Glomerular endothelial cell (primary cell): ENCODE measurements at places on chromosomes 7 and 10.

GRCh38 chr7:16598015-16598414 is 47.5 kb downstream of the ANKMY2 start:
- DNase-seq = no peak

DNA sequence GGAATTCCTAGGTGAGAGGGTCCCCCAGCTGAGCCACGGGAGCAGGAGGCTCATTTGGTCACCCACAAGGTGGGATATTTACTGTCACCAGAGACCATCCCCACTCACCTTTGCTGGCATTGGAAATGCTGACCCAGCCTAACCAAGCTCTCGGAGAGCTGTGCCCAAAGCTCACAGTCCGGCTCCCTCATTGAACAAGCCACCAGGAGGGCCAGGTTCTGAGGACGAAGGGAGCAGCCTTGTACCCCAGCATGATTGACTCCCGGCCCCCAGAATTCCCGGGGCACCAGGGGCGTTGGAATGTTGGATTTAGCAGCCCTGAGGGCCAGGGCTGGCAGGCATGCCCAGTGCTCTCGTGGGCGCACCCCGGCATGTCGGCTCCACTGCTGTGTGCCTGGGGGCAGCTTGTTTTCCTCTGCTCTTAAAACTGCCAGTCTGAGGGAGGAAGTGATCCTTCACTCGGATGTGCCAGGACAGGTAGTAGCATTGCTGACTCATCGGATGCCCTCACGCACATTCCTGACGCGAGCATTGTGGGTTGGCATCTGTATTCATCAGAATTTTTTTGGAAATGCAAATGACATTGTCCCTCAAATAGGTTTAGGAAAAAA is 23.3 kb downstream of the CLIP2 start:
- DNase-seq = no peak

GRCh38 chr10:12327074-12327473 is 22.3 kb upstream of the CAMK1D start:
- DNase-seq = no peak

- DNase-seq = no peak
Measured at GRCh38 chr7:34756025-34756437, 98.0 kb downstream of the NPSR1 start.

- peak; percentile 36 for DNase-seq
Measured at GRCh38 chr10:31864834-31865518, 63.7 kb downstream of the ARHGAP12 start.

GRCh38 chr7:110898516-110898915 is 192.4 kb upstream of the LRRN3 start:
- no peak for DNase-seq

DNA sequence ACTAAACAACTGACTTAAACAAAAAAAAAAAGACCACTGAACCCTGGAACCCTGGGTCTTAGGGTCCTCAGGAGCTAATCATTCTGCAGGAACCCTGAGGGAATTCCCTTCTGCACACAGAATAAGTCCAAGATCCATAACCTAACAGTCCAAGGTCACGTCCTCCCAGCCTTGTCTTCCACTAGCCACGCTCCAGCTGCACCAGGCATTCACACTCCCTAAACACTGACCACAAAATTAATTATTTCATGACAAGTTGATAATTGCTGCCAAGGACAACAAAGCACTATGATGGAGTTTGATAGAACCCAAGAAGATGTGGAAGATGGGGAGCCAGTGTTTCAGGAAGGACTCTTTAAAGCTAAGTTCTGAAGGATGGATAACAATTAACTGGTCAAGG is 130.6 kb downstream of the SH3PXD2A start:
- DNase-seq = no peak

DNA sequence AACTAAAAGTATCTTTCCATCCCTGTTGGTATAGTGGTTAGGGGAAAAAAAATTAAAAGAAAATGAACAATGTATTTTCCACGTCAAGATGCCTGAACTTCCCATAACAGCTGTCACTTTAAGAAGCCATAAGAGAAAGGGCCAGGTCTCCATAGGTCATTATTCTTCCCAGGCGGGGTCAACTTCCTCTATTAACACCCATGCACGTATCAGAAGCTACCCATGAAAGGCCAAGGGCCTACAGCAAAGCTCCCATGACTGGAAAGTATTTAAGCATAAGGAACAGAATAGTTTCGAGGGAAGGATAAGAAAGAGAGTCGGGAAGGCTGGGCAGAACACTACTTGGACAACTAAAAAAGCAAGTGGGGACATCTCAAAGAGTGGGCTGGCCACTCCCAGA is 40.1 kb downstream of the RBM28 start:
- DNase-seq = no peak

DNA sequence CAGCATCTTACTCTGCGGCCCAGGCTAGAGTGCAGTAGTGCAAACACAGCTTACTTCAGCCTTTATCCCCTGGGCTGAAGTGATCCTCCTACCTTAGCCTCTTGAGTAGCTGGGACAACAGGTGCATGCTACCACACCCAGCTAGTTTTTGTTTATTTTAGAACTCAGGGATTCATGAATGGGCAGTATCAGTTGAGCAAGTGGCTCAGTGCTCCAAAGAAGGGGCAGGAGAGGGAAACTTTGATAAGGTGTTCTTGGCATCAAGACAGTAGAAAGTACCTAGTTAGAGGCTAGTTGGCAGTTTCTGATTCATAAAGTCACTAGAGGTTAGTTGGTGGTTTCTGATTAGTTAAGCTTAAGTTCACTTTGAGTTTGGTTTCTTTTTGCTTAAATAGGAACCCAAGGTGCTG is 18.4 kb downstream of the TRIM24 start:
- DNase-seq = no peak

DNA sequence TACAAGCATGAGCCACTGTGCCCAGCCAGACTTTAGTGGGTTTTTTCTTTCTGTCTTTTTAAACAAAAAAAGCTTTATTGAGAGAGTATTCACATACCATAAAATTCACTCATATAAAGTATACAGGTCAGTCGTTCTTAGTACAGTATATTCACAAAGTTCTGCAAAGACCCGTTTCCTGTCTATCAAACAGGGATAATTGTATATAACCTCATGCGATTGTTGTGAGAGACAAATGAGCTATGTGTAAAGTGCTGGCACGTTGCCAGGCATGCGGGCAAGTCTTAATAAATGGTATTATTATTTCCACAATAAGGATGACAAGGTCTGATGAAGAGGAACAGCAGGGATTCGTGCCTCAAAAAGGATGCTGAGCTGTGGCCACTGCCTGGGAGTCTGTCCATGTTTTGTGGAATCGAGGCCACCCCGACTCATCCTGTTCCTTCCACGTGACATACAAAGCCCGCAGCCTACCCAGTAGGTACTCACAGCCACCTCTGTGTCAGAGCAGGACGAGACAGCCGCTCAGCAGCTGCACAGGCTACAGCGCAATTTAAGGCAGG is 51.6 kb downstream of the SMKR1 start:
- no peak for DNase-seq

- no peak for DNase-seq
Measured at GRCh38 chr10:8712656-8713055, 658.2 kb downstream of the GATA3 start.

- no peak for DNase-seq
Measured at GRCh38 chr7:22559829-22560489, 60.0 kb upstream of the STEAP1B start.

GRCh38 chr7:128890306-128891109 is 20.0 kb downstream of the KCP start:
- no peak for DNase-seq

- DNase-seq = no peak
Measured at GRCh38 chr10:30384701-30385201, 35.7 kb upstream of the MTPAP start.

DNA sequence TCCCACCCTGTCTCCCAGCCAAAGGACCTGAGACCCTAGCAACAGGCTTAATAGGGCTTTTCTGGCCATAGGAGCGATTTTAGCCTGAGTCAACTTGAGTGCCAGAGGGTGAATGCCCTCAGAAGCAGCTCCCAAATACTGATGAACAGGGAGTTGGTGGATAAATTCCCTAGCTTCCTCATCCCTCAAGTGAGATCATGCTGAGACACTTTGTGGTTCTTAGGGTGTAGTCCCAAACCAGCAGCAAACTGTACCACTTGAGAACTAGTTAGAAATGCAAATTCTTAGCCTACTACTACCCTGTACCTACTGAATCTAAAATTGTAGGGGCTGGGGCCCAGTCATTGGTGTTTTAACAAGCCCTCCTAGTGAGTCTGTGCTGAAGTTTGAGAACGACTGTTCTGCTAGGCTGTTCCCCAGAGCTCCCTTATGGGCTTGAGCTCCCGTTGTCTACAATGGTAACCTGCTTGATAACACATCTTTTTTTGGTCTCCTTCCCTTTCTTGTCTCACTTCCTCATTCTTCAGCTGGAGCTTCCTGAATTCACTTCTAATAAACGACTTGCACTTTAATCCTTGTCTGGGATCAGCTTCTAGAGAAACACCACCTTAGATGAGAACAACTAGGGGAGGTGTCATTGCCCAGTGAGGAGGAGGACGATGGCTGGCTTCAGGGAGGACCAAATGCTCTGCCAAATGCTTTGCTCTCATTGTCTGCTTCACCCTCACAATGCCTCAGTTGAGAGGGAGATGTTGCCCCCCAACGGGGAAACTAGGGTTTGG is 18.2 kb upstream of the CDH23 start:
- DNase-seq = no peak

DNA sequence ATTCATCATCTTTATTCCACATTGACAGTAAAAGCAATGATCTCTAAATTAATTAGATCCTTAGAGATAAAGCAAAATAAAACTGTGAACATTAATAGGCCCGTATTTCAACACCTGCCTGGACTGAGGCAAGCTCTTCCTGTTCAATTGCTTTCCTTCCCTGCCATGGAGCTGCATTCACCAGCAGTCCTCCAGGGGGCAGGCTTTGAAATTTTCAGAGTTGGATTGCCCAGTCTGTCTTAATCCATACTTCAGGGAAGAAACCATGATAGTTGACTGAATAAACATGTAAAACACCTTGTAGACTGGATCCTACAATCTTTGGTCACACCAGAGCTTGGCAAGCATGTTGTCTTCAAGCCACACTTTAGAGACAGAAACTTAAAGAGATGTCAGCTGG is 936.6 kb downstream of the NRG3 start:
- DNase-seq = no peak

DNA sequence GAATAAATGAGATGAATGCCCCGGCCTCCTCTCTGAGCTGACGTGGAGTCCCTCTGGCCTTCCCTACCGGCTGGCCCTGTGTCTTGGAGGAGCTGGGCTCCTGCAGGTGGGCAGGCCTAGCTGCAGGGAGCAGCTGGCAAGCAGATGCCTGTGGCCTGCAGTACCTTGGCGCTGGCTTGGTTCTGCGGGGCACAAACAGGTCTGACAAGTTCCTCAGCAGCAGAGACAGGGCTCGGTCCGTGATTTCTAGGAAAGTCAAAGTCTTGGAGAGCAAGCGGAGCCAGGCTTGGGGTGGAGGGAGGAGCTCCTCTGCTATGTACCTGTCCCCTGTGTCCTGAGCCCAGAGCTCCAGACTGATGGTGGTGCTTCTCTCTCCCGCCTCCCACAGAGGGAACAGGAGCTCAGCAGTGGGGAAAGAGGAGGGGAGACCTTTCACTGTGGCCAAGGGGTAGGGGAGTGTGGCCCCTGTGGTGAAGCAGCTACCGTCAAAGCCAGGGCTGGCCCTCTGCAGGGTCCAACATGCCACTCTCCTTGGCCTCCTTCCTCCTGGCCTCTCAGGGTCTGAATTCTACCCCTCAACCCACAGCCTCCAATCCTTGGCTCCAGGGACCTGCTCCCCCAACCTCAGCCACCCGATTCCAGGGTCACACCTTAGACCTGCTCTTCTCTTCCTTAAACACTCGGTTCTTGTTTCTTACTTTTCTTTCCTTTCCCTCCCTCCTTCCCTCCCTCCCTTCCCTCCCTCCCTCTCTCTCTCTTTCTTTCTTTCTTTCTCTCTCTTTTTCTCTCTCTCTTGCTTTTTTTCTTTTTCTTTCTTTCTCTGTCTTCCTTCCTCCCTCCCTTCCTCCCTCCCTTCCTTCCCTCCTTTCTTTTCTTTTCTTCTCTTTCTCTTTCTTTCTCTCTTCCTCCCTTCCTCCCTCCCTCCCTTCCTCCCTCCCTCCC is 20.1 kb downstream of the MYL10 start:
- DNase-seq = no peak

DNA sequence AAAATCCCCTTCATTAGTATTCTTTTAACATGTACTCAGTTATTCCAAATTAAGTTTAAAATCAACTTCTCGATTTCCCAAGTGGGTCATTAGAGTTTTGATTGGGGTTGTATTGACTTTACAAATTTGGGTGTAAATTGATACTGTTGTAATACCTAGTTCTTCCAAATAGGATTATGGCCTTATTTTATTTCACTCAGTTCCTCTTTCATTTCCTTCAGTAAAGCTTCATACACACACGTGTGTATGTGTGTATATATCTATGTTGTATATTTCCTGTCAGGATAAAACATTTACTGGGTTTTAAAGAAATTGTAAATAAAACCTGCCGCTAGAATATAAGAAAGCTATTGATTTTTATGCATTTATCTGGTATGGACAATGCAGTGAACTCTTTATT is 15.9 kb downstream of the YME1L1 start:
- no peak for DNase-seq

DNA sequence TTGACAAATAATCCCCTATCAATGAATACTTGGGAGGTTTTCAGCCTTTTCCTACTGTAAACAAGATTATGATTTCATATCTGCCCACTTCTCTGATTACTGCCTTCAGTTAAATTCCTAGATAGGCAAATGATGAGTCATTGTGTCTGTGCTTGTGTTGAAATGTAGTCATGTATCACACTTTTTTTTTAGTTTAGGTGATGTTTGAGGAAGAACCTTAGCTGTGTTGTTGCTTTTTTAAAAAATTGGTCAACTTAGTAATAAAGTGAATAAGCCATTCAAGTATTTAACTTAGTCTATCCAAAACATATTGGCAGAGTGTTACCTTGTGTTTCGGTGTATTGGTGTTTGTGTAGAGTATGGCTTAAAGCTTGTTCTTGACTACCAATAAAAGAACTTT is 60.0 kb downstream of the WAC start:
- DNase-seq = peak; percentile 12

DNA sequence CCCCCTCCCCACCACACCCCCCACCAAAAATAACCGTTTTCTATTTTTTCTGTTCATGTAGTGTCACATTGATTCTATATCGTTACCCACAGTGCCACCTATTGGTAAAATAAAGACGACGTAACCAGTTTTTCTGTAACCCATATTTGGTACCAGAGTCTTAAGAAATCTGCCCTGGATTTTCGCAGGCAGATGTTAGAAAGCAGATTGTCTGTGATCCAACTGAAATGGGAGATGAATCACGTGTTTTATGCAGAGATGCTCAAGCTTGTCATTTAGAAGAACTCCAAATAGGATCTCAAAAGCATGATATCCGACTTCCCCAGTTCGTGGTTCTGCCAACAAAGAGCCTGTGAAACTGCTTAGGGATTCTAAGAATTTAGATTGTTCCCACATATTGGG is 261.1 kb upstream of the CSTF2T start:
- peak; percentile 27 for DNase-seq

GRCh38 chr7:120404042-120404441 is 131.1 kb downstream of the KCND2 start:
- no peak for DNase-seq
